ENCODE measurements at places on chromosomes 1 and 21.
A peak's percentile ranks its signal among the peaks of the same experiment; 100 is the strongest.

DNA sequence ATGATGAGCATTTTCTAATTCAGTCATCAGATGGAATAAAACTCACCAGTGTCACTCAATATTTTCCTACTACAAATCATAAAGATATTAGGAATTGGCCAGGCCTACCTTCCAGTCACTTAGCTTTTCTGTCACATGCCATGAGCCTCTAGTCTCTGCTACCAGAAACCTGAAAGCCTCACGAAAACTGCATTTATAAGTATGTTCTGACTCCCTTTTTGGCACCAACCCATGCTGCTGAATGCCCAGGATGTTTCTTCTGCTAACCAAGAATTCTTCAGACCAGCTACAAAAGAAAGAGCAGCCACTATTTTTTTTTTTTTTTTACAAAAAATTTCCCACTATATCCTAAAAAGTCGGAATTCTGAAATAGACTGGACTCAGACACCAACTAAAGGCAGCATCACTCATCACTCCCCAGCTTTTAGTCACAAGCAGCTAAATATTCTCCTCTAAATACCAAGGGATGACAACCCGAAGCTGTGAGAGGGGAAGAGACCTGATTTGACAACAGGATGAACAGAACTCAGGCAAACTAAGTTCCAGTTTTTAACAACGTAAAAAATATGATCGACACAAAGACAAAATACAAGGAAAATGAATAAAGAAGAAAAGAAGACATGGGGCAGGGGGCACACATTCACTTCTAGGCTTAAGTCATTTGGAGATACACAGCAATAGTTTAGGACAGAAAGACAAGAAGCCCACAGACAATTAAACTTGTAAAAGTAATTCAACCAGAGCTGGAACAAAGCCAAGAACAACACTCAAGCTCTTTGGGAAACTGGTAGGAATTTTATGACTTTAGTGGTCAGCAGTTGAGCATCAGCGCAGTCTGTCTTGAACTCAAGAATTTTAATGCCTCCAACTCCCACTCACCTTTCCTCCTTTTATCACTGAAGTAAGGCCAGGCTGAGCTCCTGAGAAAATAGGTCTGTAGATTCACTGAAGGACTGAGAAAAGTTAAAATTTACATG is 1.7 kb downstream of the DCAF8 start:
- DNase-seq, result no peak

GRCh38 chr21:35032474-35033263 is 16.4 kb downstream of the RUNX1 start:
- no peak for DNase-seq

GRCh38 chr21:40564318-40564717 is 282.6 kb downstream of the DSCAM start:
- DNase-seq, result no peak

- peak; percentile 55 for DNase-seq
Measured at GRCh38 chr1:92483610-92484471, 2.9 kb downstream of the GFI1 start.

DNA sequence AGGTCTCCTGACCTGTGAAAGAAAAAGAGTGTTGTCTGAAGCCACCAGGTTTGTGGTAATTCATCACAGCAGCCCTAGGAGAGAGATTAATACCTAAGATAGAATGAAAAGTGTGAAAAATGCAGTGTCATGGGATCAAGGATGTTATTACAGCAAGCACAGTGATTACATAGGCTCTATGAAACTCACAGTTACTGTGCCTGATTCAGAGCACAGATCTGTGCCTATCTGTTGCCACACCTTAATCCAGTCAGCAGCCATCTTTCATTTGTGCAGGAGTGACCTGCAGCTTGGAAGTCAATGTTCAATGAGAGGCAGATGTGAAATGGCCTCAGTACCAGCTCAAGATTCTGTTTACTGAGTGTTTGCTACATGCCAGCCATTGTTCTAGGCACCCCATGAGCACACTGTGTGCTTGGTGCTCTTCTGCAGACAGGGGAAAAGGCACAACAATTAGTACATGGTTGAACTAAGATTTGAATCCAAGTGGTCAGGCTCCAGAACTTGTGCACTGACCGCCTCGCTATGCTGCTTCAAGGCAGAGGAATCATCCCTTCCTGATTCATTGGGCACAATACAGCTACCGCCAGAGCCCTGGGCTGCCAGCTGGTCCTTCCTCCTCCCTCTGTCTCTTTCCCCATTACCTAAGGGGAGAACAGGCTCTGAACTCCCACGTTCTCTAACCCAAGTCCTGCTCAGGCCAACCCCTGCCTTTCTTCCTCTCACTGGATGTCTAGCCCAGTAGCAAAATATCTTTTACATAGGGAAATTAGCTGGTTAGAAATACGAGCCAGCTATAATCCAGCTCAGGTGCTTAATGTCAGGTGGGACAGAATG is 56.3 kb upstream of the NEK2 start:
- no peak for DNase-seq

DNA sequence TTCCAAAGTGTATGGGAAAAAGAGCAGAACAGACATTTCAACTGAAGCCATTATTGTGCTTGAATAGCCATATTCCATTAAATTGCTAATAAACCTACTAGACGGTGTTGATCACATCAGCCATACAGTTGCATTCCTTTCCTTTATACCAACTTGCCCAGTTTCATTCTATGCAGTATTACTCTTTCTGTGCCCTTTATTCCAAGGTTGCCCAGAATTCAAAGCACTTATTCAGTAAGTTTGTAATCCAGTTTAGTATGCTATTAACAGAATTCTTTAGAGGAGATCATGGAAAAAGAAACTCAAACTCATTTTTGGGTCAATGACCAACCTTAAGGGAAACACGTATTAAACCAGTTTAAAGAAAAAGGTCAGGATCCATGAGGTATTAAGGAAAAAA is 89.5 kb downstream of the DDAH1 start:
- no peak for DNase-seq

DNA sequence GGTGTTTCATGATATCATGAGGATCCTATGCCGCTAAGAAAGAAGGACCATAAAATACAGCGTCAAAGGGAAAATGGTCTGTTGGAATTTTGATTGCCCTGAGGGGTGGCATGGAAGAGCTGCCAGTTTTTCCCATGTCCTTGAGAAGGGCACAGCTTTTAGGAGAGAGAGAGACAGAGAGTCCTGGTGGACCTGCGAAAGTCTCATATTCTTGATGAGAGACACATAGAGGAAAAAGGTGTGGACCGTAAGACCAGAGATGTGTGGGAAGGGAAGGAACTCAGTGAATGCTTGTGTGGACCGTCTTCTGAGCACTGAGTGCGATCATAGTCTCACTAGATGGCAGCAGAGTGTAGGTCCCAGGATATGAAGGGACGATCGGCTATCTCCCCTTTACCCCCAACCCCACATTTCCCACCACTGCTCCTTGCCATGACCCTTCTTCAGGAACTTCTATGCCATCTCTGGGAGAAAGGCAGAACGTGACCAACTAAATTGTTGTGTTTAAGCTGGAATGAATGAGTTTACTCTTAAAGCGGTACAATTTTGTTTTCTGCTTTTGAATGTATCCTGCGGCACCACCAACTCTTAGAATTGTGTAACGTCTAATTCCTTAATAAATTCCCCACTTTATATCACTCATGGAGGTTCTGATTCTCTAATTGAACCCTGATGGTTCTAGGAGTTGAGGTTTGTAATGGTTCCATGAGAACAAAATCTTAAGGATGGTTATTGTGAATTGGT is 117.7 kb downstream of the CTH start:
- no peak for DNase-seq

DNA sequence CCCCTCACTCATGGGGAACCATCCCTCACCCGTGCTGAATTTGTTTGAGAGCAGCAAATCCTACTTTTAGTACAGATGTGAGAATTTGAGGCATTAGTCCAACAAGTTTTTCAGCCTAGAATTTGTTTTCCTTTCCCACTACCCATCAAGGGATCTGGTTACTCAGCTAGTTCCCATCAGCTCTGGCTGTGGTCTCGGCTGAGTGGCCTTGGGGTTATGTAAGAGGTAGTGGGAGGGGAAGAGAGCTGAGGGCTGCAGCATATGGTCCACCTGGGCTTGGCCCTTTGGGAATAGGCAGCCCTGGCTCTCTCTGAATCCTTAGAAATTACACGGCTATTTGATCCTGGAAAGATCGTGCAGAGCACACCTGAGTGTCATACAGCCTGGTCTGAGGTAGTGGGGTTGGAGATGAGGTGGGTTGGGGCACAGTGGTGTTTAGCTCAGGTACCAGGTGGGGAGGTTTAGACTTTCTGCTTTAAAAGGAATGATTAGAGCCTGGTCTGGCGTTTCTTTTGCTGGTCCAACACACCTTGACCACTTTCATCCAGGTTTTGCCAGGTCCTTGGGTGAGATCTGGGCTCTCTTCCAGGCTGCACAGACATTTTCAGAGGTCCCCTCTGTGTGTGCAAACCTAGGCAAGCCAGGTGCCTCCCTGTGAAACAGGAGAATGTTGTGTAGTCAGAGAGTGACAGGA is 4.2 kb downstream of the GSTM4 start:
- DNase-seq, result no peak

GRCh38 chr1:41950820-41951219 is 32.1 kb upstream of the HIVEP3 start:
- no peak for DNase-seq

DNA sequence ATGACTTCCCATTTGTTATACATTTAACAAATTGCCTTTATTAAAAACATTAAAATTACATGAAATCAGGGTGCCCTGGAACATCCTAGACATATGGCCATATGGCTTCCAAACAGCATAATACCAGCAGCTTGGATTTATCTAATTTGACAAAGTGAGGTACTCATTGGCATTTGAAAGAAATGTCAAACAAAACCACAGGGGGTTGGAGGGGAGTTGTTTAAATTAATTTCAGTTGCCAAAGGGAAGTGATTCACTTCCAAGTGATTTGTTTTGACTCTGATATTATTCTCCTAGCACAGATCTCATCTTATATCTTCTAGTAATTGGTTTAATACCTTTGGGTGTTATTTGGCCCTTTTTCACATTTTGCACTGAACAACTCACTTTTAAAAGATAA is 24.5 kb upstream of the POU2F1 start:
- no peak for DNase-seq

DNA sequence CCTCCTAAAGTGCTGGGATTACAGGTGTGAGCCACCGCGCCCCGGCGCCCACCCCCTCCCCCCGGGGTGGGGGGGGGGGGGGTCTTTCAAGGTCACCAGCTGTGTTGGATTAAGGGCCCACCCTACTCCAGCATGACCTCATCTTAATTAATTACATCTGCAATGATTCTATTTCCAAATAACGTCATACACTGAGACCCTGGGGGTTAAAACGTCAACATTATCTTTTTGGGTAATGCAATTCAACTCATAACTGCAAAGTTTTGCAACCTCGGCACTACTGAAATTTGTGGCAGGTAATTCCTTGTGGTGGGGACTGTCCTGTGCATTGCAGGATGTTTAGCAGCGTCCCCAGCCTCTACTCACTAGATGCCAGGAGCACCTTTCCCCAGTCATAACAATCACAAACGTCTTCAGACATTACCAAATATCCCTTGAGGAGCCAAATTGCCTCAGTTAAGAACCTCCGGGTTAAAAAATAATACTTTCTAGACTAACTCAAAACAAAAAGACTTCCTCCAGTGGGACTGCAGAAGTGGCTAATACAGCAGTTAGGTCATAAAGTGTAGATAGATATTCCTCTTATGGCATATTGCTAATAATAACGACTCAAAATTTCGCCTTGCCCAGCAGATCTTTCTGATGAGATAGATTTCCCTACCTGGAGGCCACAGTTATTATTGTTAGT is 233.0 kb upstream of the KAZN start:
- DNase-seq, result no peak

- no peak for DNase-seq
Measured at GRCh38 chr1:183365676-183366075, 52.5 kb downstream of the NMNAT2 start.

DNA sequence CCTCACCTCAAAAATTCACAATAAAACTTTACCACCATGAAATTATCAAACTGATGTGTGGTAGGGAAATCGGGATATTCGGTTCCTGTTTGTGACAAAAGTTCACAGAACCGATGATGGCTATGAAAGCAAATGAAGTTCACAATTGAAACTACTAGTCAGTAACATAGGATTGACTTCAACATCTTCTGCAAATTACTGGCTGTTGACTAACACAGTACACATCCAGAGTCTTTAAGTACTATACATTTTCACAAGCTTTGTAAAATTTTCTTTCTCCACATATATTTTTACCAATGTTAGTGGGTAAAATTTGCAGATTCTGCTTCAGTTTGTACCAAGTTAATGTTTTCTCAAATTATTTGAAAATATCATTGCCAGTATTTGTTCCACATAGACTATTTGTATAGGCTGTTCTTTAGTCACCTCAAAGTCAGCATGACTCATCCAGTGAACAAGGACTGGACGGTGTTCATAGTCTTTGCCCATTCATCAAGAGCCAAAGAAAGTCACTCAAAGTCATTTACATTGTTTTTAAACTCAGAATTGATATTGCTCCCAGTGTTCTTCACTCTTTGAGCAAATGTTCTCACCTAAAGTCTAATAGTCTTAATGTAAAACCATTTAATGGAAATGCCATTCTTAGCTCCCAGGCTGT is 213.4 kb downstream of the USP25 start:
- DNase-seq, result no peak

DNA sequence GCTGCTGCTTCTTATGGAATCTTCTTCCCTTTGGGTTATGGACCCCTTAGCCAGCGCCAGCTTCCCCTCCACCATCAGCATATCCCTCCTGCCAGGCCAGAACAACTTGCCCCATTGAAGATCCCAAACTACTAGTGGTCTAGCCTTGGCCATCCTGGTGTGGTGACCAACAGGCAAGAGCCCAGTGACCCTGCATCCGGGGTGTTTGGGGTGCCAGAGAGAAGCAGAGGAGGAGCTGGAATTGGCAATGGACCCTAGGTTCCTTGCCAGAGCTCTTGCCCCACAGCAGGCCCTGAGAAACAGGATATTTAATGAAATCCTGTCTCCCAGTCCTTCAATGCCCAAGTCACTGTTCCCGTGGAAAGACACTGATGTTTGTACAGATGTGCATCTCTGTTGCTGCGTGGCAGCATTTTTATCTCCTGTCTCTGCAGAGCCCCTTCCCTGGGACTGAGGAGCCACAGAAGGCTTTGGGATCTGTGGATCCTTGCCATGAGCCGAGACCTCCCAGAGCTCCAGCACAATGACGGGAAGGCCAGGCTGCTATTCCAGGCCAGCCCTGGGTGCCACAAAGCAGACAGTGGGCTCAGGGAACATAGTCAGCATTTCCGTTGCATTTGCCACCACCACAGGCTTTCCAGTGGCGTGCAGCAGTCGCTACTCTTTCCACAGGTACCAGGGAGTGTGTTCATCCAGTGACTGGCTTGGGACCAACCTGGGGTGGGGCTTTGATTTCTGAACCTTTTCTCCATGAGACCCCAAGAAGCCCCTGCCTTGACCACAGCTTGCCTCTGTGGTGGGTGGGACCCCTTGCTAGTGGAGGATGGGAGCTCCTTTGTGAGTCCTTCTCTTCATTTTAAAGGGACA is 21.6 kb downstream of the NAV1 start:
- DNase-seq, result no peak
